ENCODE measurements at places on chromosomes 7 and 10.

GRCh38 chr10:112203328-112204076, 19.9 kb upstream of the GPAM start:
- DNase-seq: no peak

- no peak for DNase-seq
These were observed 18.9 kb upstream of the PRKAR2B start for GRCh38 chr7:107025449-107026103.

DNA sequence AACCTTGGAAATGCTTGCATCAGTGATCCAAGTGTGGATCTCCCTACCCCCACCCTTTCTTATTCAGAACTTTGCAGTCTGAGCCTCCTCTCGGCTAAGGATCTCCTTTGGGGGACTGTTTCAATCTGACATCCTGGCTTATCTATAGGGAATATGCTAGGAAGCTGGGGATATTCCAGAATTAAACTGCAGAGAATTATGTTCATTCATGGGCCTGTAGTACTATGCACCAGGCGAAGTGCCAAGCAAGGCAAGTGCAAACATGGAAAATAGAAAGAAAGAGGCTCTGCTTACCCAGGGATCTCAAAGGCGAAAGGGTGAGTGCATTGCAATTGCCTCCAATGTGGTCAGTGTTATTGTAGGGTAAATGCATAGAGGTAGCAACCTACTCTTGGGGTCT, 96.5 kb downstream of the CACNB2 start:
- no peak for DNase-seq

- DNase-seq: no peak
These were observed 5.7 kb upstream of the GSTK1 start for GRCh38 chr7:143257501-143257900.

Measured in stimulated activated CD4-positive, alpha-beta T cell treated with anti-CD3 and anti-CD28 coated beads, TNF-alpha, amount 100 ng/mL, for 1 hour (primary cell).